ENCODE measurements at places on chromosomes 3 and 15.

DNA sequence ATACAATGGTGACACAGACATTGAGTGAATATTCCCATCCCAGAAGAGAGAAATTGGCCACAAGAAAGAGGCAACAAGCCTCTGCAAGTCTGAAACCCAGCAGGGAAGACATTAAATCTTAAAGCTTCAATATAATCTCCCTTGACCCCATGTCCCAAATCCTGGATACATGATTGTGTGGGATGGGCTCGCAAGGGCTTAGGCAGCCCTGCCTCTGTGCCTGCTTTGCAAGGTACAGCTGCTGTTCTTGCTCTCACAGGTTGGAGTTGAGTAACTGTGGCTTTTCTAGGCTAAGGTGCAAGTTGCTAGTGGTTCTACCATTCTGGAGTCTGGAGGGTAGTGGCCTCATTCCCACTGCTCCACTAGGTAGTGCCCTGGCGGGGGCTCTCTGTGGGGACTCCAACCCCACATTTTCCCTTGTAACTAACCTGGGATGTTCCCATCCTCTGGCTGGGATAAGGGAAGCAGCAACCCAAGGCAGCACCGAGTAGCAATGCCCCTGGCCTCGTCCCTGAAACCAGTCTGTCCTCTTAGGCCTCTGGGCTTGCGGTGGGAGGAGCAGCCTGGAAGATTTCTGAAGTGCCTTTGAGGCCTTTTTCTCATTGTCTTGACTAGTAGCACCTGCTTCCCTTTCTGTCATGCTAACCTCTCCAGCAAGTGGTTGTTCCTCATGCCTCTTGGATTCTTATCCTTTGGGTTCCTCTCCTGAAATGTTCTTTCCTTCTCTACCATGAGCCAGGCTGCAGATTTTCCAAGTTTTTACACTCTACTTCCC, 90.0 kb downstream of the FAM174B start:
- DNase-seq, result no peak

DNA sequence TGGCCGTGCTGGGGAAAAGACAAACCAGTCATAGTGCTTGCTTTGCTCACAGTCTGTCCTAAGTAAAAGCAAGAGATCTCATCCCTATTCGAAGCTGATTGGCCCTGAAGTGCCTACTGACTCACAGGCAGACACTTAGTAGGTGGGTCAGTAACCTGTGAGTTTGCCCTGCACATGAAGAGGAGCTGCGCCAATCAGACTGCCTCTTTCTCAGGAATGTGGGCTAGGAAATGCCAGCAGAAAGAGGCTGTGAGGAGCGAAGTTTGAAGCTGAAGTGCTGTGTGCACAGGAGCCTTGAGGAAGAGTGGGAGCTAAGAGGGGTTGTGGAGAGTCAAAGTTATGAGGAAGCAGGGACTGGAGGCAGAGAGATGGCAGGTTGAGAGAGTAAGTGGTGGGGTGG, 126.8 kb downstream of the IL20RB start:
- no peak for DNase-seq

GRCh38 chr3:171218069-171218468, 191.5 kb upstream of the SLC2A2 start:
- DNase-seq, result no peak

- no peak for DNase-seq
Measured at GRCh38 chr3:170889132-170889531, 19.1 kb upstream of the RPL22L1 start.

DNA sequence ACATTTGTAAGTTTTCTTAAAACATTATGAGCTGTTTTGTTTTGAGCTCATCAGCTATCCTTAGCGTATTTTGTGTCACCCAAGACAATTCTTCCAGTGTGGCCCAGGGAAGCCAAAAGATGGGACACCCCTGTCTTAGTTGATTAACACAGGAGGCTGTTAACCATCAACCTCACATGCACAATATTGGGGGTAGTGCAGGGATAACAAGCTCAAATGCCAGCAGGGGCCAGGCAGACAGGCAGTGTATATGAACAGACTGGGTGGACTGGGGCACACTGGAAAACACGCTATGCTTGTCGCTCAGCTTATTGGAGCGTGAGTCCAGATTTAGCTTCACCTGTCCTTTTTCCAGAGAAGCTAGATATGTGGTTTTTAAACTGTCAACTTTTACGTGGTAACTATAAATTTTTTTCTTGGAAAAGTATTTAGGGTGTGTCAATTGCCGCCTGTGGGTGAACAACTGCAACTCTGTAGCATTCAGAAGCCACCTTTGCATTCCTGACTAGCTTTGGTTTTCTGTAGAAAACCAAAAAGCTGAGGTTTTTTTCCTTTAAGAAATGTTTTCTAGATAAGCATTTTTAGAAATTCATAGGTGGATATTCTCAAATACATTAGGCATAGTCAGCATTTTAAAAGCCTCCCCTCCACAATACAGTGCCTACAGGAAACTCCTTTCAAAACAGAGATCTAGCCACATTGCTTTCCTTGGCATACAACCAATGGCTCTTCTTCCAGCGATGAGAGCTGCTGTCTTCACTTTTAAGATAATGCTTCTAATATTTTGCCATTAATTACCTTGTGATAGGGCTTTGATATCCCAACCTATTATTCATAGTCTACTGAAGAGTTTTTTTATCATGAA, 14.6 kb downstream of the PSMD6 start:
- no peak for DNase-seq

- no peak for DNase-seq
Measured at GRCh38 chr15:70801109-70801508, 37.8 kb upstream of the UACA start.

- no peak for DNase-seq
Measured at GRCh38 chr3:8509961-8510360, 8.3 kb downstream of the LMCD1 start.

DNA sequence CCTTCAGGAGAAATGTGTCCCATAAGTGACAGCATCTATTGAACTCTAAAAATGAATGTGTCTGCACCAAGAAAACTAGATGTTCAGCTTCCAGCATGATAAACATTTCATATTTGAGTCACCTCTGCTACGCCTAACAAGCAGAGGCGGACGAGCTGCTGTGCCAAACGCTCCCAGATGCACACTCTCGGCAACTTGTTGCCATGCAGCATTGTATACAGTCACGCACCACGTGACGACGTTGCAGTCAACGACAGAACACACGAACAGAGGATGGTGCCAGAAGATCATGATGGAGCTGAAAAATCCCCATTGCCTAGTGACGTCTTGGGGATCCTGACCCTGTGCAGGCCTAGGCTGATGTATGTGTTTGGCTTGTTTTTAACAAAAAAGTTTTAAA, 137.5 kb downstream of the XXYLT1 start:
- DNase-seq, result no peak

GRCh38 chr3:186722457-186722856, 5.3 kb downstream of the KNG1 start:
- DNase-seq, result no peak

DNA sequence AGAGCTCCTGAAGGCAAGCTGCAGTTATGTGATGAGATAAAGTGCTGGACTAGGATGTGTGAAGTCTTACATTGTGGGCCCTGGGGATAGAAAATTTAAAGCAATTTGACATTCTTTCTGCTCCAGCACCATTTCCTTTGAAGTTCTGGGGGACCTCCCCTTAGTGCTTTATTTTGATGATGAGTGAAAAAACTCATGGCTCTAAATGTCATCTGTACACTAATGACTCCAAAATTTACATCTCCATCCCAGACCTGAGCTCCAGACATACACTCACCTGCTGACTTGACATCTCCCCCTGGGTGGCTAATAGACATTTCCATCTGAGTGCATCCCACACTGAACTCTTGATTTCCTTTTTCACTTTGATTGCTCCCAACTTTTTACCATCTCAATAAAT, 276.4 kb downstream of the EPHB1 start:
- DNase-seq, result no peak

GRCh38 chr3:149122721-149123578, 6.5 kb upstream of the HPS3 start:
- DNase-seq, result no peak

DNA sequence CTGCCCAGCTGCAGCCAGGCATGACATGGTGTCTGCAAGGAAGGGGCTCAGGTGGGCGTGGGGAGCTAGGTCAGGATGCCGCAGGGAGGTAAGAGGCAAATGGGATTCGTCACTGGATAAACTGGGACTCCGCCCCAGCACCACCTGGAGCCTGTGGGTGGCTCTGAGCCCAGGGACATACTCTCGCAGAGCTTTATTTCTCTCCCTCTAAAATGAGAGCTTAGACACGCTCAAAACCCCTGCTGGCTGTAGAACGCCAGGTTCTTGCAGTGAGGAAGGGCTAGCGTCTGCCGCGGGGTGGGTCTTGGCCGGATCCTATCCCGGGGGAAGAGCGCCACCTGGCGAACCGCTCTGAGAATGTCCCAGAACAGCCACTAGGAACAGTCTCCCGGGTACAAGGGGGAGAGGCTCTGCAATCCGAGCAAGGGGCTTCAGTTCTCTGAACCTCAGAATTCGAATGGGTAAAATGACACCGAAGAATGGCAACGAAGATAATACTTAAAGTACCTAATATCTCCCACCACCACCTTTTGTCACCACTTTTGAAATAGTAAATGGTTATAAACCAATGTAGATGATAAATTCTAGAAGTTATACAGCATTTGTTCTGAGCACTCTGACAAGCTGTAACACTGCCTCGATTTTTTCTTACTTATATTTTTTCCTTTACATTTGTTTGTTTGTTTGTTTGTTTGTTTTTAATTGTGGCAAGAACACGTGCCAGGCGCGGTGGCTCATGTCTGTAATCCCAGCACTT, 53.2 kb upstream of the SRGAP3 start:
- peak; percentile 65 for DNase-seq

GRCh38 chr3:105238367-105238766, 128.3 kb upstream of the ALCAM start:
- no peak for DNase-seq

DNA sequence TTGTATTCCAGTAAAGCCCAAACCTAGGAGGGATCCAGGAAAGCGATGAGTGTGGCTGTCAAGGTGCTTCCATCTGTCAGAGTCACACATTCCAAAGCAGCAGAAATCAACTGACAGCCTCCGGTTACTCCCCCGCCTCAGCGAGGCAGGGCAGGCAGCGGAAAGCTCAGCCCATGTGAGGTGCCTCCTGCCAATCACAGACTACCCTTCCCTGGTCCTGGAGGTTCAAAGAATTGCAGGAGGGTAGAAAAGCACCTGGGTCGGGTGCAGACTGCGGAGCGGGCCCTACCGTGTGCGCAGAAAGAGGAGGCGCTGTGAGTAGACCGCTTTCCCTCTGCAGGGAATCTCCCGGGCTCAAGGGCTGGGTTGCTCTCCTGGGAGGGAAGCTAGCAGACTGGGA, at the start of gene UPK1B:
UPK1B (plus strand) TSS at position 274 of the 400 bp plus-strand sequence. CDS start 13,144 bp downstream, outside the sequence.
- DNase-seq, result no peak

- no peak for DNase-seq
Measured at GRCh38 chr3:32571192-32571485, 481 bp upstream of the DYNC1LI1 start.

DNA sequence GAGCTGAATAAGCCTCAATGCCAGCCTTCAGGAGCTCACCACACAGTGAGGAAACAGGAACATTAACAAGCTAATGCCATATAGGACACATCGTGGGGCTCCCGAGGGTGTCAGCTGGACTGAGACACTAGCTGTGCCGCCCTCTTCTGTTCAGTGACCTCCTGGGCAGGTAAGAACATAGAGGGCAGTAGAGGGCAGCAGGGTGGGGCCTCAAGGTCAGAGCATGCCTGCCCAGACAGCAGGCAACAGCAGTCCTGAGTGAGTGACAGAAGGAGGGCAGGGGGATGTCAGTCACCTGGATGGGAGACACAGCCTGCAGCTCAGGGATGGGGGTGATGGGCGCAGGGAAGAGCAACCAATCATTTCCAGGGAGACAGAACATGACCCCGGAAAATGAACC, 15.5 kb downstream of the NTRK3 start:
- DNase-seq, result no peak

DNA sequence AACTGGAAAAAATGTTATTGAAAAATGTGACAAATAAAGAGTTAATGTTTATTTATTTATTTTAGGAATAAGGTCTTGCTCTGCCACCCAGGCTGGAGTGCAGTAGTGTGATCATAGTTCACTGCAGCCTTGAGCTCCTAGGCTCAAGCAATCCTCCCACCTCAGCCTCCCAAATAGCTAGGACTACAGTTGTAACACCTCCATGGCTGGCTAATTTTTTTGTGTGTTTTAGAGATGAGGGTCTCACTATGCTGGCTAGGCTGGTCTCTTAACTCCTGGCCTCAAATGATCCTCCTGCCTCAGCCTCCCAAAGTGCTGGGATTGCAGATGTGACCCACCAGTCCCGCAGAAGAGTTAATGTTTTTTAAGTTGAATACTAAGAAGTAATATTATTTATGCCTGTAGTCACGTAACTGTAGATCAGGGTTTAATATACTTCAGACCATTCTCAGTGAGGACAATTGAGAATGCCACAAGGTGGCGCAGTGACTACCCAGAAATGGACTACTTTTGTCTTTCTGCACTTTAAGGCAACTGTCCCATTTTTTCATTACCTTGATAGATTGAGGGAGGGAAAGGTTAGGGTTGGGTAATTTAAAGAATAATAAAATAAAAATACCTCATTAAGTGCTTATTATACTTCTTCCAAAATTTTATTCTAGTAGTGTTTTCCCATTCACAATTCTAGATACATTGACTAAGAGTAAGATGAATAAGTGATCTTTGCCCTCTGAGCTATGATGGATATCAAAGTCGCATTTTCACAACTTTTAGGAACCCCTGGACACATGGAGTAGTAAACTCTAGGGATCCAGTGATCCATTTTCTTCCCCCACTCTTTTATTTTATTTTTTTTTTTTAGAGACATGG, 6.0 kb downstream of the MUC13 start:
- peak; percentile 3 for DNase-seq

GRCh38 chr3:34360713-34361112, 562.3 kb downstream of the PDCD6IP start:
- DNase-seq, result no peak

DNA sequence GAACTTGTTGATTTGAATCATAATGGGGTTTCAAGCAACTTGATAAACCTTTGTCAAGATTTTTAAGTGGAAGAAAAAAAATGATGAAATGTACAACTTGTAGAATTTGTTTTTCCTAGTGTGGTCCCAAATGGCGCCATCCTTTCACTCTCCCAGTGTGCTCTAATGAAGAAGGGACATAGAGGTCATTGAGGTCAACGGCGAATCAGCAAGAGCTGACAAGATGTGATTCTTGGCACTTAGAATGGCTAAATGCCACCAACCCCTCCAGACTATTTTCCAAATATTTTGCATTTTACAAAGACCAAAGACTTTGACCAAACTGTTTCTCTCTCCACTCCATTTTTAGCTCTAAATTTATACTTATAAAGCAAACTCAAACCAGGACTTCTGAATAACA, 320.2 kb upstream of the MME start:
- no peak for DNase-seq
